ENCODE measurements at places on chromosomes 3 and 15. TPM values are rescaled to one million over a fixed set of nuclear protein-coding genes. Genes with fewer than 3 reads are reported as not detected.

The SPINT1 gene
- total RNA-seq, result 3.4 TPM

DNA sequence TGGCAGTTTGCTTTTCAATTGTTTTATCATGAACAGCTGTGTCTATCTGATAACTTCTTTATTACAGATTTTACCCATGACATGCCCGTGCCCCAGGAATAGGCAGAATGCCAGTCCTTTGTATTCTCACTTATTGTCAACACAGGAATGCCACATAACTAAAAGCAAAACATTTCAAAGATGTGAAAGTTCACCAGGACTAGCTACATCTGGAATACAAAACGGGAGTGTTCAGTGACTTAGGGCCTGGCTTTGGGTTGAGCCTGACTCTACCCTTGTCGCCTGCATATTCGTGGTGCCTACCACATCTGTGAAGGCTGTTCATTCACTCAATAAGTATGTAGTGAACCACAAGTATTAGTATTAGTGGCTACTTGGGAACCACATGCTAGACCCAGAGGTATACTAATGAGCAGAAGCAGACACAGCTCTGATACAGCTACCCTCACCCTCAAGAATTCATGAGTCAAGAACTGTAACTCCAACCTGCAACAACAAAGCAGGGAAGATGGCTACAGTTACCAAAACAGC, 2.9 kb downstream of the TNFSF10 start:
- no peak for DNase-seq

- DNase-seq, result no peak
These were observed 26.0 kb downstream of the SV2B start for GRCh38 chr15:91126080-91126479.

The CPA3 gene
- total RNA-seq, result not detected

- no peak for DNase-seq
These were observed 138.5 kb downstream of the DUT start for GRCh38 chr15:48469681-48470080.

The IFT80 gene
- total RNA-seq, result 44.8 TPM

DNA sequence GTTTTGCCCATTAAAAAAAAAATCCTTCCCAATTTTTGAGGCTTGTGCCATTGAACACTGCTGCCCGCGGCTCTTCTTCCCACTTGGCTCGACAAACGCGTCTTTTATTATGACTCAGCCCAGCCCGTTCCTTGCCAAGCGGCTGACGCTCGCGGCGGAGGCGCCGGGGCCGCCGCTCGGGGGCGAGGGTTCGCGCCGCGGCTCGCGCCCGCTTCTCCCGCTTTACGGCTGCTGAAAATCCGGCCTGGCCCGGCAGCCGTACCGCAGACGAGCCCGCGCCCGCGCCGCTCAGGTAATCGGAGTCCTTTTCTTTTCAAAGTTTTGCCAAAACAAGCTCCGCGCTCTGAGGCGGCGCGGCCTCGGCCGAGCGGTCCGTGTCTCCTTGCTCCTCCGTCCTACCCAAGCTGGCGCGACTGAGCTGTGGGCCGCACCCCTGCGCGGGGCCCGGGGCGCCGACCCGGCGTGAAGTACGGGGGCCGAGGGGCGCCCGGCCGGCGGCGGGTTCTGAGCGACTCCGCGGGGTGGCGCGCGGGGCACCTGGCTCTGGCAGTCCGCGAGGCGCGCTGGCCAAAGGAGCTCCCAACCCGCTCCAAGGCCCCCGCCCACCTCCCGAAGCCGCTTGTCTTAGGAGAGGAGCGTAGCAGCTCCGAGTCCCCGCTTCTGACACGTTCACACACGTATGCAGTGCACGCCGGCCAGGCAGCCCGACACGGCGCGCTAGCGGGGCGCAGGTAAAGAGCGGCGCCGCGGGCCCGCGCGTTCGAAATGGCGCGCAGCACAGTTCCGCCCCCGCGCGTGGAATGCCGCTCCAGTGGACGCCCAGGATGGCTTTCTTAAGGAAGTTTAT, 418.2 kb upstream of the NAALADL2 start:
- DNase-seq, result peak; percentile 61

The CIDEC gene
- total RNA-seq, result not detected

DNA sequence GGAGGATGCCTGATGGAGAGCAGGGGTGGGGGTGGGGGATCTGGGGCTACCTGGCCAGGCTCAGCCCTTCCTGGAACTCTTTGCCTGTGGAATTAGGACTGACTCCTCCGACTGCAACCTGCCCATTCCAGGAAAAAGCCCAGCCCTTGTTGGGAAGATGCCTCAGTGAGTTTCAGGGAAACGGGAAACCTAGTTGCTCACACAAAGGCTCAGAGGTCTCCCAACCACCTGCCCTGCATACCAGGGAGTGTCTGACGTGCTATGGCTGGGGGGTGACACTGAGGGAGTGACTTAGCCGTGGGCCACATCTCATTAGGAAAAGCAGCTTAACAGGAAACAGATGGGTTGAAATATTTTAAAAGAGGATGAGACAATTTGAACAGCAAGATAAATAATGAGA, 27.9 kb downstream of the CYP8B1 start:
- DNase-seq, result no peak

GRCh38 chr3:29454161-29454611, 173.3 kb downstream of the RBMS3 start:
- no peak for DNase-seq

DNA sequence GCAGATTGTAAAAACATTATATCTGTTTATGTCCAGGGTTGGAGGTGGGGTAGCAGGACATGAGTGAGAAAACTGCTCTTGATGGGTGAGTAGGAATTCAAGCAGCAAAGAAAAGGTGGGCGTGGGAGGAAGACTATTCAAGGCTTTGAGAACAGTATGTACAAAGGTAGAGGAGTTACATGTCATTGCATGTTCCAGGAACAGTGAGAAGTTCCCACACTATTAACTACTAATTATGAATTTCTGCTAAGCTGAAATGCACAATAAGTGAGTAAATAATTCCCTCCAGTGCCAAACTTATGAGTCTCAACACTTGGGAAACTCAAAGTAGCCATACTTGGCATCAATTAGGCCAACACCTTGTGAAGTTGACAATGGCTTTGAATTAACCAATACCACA, 80.1 kb downstream of the SRGAP3 start:
- no peak for DNase-seq

The KCNMB3 gene
- total RNA-seq, result 28.3 TPM

DNA sequence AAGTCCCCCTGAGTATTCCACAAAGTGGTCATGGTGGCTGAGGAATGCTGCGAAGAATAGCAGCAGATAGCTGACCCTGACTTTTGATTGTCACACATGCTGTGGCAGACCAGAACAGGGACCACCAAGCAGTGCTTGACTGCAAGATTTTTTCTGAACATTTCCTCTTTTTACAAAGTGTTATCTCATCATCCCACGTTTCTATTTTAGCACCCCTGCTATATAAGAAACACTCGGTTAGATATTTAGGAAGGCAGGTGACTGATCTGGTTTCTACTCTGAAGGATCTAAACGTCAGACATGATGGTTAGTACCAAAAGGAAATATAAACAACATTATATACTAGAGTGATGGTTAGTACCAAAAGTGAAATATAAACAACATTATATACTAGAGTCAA, 9.1 kb downstream of the SLC25A26 start:
- DNase-seq, result no peak

The WDR72 gene
- total RNA-seq, result not detected

- no peak for DNase-seq
These were observed 136.5 kb downstream of the MAP2K5 start for GRCh38 chr15:67678993-67679392.

- DNase-seq, result no peak
These were observed 7.6 kb upstream of the SEMA7A start for GRCh38 chr15:74441248-74441941.

GRCh38 chr3:149634573-149634972, 23.3 kb downstream of the WWTR1 start:
- DNase-seq, result no peak

The MAGEL2 gene
- total RNA-seq, result not detected

DNA sequence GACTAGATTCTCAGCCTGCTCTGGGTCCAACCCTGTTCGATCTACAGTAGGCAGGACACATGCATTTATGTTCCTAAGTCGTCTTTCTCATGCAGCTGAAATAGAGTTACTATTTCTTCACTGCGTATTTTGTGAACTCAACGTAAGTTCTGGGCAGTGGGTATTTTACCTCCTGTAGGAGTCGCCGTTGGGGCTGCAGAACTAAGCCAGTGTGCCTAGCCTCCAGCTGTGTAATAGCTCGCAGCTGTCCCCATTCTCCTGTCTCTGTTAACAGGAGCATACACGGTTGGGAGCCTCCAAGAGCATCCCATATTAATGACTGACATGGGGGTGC, 58.4 kb upstream of the HRH1 start:
- no peak for DNase-seq

The CIAO2A gene
- 106 TPM for total RNA-seq

GRCh38 chr15:89998141-89998661, 2.9 kb upstream of the ZNF710 start:
- no peak for DNase-seq

The POMGNT2 gene
- 59.3 TPM for total RNA-seq

DNA sequence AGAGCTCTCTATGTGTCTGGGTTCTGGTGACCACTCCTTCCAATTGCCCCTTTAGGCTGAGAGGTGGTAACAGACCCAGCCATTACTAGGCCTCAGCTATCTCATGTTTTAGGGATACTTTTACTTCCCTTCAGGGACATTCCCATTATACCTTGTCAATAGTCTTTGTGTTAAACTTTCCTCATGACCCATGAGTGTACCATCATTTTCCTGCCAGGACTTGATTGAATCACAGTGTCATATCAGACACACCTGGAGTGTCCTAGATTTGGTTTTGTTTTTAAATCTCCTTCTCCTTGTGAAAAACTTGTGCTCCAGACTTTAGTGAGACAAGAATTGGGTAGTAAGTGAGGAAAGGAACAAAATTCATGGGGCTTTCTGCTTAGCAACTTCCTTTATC, 136.6 kb downstream of the KCNAB1 start:
- DNase-seq, result no peak

The SHC4 gene
- total RNA-seq, result 0.22 TPM

DNA sequence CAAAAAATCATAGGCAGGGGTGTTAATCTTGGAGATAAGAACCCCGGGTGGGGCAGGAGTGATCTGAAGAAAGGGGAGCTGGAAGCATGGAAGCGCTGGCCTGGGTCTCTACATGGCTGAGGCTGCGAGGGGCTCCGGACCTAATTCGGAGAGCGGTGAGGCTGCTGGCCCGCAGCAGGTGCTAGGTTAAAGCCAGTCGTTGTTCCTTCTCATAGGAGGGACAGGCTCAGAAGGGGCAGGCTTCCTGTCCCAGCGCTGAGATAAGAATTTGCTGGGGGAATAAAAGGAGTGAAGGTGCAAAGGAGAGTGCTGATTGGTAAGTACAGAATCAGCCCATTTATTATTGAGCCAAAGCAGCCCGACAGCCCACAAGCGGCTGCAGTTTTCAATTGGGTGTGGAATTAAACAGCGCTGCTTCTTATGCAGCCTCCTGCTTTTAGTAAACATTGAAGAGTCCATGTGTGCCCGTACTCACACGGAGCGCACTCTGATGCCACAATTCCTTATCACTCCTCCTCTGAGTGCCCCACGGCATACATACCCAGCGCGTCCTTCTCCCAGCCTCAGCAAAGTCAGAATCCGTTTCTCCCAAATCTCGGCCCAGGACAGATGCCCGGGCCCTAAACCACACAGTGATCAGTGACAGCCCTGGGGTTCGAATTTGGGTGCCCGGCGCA, 17.1 kb downstream of the CHST13 start:
- no peak for DNase-seq

The KCNAB1 gene
- total RNA-seq, result not detected

GRCh38 chr15:39692356-39693327, 90.0 kb downstream of the FSIP1 start:
- no peak for DNase-seq

The CYP19A1 gene
- 2.4 TPM for total RNA-seq

GRCh38 chr3:56789076-56789475, 12.7 kb downstream of the ARHGEF3 start:
- DNase-seq, result no peak

- DNase-seq, result peak; percentile 88
These were observed at the start of gene IDH2 for GRCh38 chr15:90101969-90102890. Gene IDH2 (minus strand): TSS chr15:90102468. CDS start chr15:90102390, 78 bp downstream.

The PIGZ gene
- total RNA-seq, result 0.37 TPM

The TM6SF1 gene
- not detected for total RNA-seq

GRCh38 chr3:144129536-144130214, 158.1 kb downstream of the DIPK2A start:
- no peak for DNase-seq

DNA sequence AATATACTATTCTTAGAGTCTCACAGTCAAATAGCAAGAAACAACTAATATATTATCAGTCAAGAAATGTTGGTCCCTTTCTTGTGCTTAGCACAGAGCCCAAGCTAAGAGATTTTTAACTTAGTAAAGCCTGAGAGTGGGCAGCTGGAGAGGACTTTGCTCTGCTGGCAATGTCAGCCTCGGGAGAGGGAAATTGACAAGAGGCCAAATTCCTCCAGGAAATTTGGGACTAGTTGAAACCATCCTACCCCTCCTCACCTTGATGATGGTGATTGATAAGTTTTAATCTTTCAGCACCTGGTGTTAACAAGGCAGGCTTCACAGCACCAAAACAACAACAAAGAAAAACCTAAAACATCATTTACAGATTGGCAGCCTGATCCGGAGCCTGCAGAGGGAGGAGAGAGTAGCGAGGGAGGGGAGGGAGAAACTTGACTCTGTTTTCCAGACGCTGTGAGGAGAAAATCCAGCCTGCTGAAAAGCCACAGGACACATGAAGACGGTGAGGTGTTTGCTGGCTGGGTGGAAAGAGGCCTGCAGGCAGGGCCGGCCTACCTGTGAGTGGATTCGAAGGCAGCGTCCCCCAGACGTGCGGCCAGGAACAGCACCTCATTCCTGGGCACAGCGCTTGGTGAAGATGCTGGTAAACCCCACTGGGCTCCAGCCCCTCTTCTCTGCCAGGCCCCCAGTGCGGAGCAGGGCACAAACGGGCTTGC, 150.9 kb downstream of the LRRC28 start:
- no peak for DNase-seq

- peak; percentile 51 for DNase-seq
These were observed 544.8 kb downstream of the AGBL1 start for GRCh38 chr15:86624261-86625036.

The KNL1 gene
- 25.8 TPM for total RNA-seq
